ENCODE measurements at places on chromosomes 12 and 14.

DNA sequence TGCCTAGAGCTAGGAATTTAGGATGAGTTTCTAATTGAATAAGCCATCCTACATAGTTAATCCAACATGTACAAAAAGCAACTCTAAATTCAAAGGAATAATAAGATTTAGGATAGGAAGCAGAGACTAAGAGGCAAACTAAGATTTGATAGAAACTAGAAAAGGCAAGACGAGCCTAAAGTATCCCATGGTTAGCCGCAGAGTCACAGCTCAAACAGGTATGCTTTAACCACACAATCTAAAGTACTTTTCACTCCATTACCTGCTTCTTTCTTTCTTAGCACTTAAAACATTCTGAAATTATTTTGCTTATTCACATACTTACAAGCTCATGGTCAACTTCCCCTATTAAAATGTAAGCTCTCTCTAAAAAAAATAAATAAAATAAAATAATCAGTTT lies 51.8 kb downstream of the OTOGL start:
- DNase-seq = no peak

DNA sequence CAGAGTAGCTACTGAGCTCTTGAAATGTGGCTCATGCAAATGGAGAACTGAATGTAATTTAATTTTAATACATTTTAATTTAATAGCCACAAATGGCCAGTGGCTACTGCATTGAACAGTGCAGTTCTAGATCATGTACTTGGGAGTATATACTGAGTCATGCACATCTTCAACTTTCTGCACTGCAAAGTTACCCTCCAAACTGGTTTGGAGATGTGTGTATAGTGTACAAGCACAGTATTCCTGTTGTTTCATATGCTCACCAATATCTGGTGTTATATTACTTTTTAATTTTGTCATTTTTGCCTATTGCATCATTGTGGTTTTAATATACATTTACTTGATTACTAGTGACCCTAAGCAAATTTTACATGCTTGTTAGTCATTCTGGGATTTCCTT lies 372.8 kb downstream of the NELL2 start:
- no peak for DNase-seq

DNA sequence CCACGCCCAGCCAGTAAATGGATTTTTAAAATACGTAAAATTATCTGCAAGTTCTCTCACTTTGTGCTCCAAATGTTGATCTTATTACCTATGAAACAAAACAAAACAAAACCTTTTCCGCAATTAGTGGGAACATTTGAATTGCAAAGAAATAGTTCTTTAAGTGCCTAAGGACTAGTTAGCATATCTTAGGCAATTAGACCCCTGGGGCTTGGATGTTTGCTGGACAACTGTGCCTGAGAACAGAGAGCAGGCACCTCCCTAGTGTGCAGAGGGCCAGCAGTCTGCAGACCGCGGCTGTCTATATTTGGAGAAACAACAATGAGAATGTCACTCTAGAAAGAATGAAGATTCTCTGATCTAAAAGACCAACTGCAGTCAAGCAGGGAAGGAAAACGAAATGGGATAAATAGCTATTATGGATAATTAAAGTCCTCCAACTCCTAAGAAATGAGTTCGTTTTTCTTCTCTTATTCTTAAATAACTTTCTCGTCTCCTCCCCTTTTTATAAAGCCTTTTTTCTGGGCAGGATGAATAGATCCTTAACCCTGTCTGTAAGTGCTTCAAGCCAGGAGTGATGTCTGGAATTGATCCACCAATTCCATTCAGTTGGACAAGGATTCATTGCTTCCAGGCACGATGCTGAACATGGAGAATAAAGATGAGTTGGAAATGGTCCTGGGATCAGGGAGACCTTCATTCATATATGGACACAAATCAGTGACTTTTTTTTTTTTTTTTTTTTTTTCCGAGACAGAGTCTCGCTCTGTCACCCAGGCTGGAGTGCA lies 16.2 kb downstream of the SLC17A8 start:
- no peak for DNase-seq

GRCh38 chr12:121738340-121738858 lies 25.8 kb downstream of the TMEM120B start:
- no peak for DNase-seq

DNA sequence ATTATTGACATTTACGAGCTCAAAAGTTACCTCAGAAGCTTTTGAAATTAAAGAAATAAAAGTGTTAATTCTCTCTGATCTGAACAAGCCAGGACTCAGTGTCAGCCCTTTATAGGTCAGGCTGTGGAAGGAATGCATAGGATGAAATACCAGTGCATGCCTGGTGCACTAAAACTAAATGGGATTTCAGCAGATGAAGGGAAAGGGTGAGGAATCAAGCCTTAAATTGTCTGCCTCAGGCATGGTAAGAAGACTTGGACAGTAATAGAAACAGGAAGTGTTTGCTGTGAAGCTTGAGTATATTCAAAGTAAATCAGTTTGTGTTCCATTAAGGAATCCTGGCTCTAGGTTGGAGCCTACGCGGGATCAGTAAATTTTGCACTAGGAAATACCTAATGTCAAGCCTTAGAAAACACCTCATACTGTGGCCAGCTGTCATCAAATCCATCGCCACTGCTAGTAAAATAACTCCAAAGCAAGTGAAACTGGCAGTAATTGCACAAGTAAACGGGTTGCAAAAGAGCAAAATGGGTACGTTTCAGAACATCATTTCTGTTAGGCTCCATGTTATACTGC lies 76.3 kb downstream of the PDE3A start:
- no peak for DNase-seq

DNA sequence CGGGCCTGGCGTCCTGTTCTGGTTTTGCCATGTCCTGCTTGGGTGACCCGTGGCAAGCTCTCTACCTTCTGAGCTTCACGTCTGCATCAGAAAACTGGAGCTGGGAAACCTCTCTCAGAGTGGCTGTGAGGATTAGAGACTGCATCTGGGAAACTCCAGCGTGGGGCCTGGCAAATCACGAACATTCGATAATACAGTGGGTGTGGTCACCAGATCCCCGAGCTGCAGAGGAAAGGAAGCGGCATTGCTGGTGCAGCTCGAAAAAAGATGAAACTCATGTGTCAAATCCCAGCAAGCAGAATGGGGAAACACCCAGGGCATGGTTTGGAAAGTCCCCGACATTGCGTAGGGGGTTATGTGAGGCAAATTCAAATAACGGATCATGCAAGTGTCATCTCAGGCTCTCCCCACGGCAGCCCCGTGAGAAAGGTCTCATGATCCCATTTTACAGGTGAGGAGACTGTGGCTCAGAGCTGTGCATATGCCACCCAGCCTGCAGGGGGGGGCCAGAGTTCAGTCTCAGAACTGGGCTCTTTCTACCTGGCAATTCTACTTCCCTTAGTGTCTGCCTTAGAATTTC lies 98.1 kb upstream of the VRK1 start:
- DNase-seq = no peak

DNA sequence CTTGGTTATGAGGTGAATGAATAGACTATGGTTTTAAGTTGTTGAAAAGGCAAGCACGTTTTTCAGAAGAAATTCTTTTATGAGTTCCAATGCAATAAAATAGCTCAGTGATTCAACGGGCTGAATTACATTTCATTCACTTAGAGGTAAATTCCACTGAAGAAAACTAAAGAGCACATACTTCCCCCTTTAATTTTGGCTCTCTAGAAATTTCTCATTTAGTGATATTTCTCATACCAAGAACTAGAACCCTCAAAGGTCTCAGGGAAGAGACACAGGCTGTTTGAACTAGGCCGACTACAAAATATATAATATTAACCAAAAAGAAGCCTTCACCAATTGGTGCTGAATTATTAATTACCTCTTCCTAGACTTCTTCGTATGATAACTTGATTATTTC lies 68.6 kb downstream of the TAOK3 start:
- DNase-seq = no peak

GRCh38 chr12:29519585-29520182 lies 22.2 kb upstream of the OVCH1 start:
- no peak for DNase-seq

DNA sequence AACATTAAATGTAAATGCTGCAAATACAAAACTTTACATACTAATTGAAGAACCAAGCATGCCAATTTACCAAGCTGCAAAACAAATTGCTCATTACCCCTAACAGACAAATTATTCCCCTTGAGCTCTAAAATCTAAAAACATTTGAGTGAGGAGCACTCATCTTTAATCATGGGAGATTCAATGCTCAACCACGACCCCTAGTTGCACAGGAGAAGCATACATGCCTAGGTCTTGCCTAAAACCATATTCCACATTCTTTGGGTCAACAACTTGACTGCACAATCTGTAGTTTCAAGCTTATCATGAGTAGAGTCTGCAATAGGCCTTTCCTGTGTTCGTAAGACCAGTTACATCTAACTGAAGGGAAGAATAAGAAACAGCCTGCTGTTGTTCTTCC lies 69.7 kb downstream of the MGAT4C start:
- no peak for DNase-seq

GRCh38 chr12:109966546-109966945 lies 29.6 kb downstream of the GIT2 start:
- no peak for DNase-seq

GRCh38 chr12:12979731-12980259 lies 20.3 kb downstream of the HEBP1 start:
- DNase-seq = no peak

GRCh38 chr14:29820785-29821184 lies 106.9 kb downstream of the PRKD1 start:
- no peak for DNase-seq

- no peak for DNase-seq
Observed at GRCh38 chr12:3252450-3252891, 175.3 kb downstream of the TSPAN9 start.

- no peak for DNase-seq
Observed at GRCh38 chr12:63808631-63809030, 28.9 kb downstream of the RXYLT1 start.

DNA sequence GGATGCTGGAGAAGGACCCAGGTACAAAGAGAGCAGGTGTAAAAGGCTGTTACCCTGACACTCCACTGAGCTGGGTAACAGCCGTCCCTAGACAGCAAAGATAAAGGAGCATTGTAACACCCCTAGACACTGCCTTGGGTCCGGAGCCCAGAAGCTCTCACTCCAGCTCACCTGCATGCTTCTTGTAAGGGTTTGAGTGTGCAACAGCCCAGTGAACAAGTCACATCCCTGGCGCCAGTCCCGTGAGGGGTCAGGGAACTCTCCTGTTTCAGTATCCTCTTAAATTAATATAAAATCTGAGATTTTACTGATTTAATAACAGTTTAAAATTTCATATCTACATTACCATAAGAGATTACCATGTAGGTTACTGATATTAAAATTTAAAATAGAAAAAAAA lies 124.8 kb upstream of the LMO3 start:
- DNase-seq = no peak

GRCh38 chr12:958588-959123 lies 9.2 kb upstream of the RAD52 start:
- no peak for DNase-seq

DNA sequence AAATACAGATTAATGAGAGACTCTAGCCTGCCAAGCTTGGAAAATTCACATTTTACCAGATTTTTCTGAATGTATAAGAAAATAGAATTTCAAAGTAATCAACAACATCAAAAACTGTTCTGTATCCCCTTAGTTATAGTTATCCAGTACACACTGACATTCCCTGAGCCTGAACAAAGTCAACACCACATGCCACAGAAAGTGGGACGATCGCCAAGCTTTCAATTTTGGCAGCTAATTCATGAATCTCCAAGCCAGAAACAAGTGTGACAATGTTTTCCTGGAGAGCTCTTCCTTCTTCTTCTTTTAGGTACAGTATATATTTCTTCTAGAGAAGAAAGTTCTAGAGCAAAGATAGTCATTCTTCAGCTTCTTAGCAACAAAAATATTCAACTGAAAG lies 290.2 kb downstream of the PRKD1 start:
- DNase-seq = no peak

DNA sequence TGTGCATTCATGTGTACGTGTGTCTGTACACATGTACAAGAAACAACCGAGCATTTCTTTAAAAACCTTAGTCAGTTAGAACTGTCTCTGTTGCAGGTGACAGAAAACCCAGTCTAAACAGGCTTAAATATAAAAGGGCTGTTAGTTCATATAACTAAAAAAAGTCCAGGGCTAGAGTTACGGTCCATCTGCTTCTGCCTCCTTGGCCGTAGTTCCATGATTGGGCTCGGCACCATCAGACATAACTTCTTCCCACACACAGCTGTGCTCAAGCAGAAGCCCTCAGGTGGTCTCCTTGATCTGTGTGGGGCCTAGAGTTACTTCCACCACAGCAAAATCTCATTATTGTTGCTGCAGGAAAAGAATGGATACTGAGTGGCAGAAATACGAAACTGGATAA lies 34.6 kb downstream of the CKB start:
- no peak for DNase-seq

GRCh38 chr14:35696119-35696518 lies 113.0 kb downstream of the RALGAPA1 start:
- no peak for DNase-seq

GRCh38 chr14:71362920-71363584 lies 455.8 kb downstream of the PCNX1 start:
- no peak for DNase-seq

DNA sequence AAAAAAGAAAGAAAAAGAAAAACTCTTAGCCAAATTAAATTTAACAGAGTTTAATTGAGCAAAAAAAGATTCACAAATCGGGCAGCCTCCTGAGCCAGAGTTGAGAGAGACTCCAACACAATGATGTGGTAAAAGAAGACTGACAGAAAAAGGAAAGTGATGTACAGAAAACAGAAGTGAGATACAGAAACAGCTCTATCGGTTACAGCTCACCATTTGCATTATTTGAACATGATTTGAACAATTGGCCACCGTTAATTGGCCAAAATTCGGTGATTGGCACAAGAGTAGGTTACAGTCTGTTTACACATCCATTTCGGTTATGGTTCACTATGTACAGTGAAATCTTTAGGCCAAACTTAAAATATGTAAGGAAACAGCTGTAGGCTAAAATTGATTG lies 117.7 kb downstream of the SPTSSA start:
- no peak for DNase-seq

- no peak for DNase-seq
Observed at GRCh38 chr12:20305470-20305869, 62.9 kb upstream of the PDE3A start.

DNA sequence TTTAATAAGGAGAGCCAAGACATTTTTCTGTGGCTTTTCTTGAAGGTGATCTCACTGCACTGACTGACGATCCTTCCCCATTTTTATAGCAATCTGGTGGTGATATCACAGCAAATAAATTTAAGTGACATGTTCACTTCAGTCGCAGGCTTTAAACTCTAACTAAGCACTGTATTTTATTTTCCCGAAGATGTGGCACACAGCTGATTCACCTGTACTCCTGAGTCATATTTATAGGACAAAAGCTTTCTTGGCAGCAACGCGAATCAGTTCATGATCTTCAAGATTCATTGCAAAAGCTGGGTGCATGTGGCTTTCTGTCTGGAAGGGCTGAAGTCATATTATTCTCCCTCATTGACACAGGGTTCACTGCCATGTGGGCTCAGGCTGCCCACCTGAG lies 79.8 kb upstream of the TUNAR start:
- DNase-seq = no peak

GRCh38 chr14:44970907-44971306 lies 8.9 kb downstream of the TOGARAM1 start:
- no peak for DNase-seq

DNA sequence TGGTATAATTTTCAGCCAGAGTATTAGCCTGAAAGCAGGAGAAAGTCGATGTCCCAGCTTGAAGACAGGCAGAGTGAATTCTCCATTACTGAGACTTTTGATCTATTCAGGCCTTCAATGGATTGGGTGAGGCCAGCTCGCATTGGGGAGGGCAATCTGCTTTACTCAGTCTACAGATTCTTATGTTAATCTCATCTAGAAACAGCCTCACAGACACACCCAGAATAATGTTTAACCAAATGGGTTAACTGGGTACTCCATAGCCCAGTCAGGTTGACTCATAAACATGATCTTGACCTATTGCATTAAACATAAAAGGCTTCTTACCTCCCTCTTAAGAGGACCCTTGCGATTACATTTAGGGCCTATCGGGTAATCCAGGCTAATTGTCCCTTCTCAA lies 118.0 kb downstream of the KTN1 start:
- no peak for DNase-seq

Measured in stimulated activated CD4-positive, alpha-beta T cell treated with anti-CD3 and anti-CD28 coated beads, Interleukin-4, amount 100 ng/mL, for 4 hours (primary cell).